ENCODE measurements at places on chromosomes 13 and 19.

- DNase-seq: no peak
Observed at GRCh38 chr13:98416408-98416807, 160.5 kb downstream of the STK24 start.

GRCh38 chr19:39196320-39196719 is 444 bp upstream of the NCCRP1 start:
- no peak for DNase-seq

DNA sequence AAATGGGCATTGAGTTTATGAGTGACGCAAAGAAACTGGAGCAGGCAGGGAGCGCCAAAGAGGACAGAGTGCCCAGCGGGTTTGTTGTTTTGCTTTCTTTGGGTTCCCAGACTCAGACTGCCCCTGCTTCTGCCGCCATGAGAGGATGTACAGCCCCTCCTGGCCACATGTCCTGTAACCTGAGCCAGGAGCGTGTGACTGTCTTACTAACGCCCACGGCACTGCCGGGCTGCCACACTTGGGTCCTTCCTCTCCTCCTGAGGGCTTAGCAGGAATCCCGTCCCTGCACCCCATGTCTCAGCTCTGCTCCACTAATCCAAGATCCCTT is 80.5 kb downstream of the GPR12 start:
- DNase-seq: no peak

DNA sequence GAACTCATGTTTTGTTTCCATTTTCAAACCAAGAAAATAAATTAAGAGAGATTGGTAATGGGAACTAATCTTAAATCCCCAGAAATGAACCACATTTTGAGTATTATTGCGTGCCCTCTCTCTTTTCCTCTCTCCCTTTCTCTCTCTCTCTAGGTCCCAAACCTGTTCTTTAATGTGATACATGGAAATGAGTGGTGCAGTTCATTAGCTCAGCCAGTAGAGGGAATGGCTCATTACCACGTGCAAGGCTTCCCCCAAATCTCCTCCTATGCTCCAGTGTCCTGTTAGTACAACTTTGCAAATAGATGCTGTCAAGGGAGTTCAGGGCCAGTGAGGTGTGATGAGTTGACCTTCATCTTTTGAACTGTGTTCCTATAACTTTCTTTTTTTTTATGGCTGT is 178.4 kb downstream of the FGF9 start:
- DNase-seq: no peak

GRCh38 chr19:14048443-14049153 is 13.3 kb downstream of the PALM3 start:
- no peak for DNase-seq

GRCh38 chr19:39778763-39779162 is at the start of gene LEUTX:
Gene LEUTX (plus strand): TSS chr19:39778854. CDS start chr19:39778921, 67 bp downstream.
- DNase-seq: no peak

GRCh38 chr19:48578891-48579290 is 26.9 kb downstream of the SULT2B1 start:
- DNase-seq: no peak

DNA sequence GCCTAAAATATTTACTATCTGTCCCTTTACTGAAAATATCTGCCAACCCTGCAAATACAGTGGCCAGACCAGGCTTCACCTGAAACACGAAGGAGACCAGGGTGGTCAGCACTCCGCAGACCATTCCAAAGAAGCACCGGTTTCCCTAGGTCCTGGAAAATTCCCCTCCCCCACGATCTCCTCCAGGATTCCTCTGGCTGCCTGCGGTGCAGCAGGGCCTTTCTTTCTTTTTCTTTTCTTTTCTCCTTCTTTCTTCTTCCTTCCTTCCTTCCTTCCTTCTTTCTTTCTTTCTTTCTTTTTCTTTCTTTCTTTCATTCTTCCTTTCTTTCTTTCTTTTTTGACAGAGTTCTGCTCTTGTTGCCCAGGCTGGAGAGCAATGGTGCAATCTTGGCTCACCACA is 152.7 kb downstream of the USP12 start:
- no peak for DNase-seq

- no peak for DNase-seq
Observed at GRCh38 chr19:30052122-30053075, 110.4 kb downstream of the URI1 start.

- DNase-seq: no peak
Observed at GRCh38 chr19:17240062-17240752, 5.5 kb downstream of the NR2F6 start.

GRCh38 chr13:95624020-95624419 is 20.5 kb downstream of the DZIP1 start:
- DNase-seq: no peak

GRCh38 chr19:3605770-3606169 is 905 bp downstream of the TBXA2R start:
- DNase-seq: no peak

DNA sequence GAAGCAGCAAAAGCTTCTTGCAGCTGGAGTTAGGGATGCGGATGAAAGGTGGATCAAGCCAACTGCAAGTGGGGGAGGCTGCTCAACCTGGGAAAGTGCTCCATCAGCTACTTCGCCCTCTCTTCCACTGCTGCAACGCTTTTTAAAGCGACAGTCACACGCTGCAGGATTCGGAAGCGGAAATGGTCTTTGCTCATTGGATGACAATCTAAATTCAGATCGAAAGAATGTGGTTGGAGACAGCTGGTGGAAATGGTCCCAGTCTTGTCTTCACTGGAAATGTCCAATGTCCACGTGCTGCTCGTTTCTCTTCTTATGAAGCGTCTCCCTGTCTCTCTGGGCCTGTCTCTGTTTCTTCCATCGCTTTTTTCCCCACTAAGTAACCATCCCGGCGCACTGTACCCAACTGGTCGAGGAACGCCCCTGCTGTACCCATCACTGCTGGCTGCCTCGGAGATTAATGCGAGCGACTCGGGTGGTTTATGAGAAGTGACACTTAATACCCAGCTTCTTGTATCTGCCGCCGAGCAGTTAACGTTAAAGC is 2.1 kb upstream of the FGF9 start:
- DNase-seq: no peak

DNA sequence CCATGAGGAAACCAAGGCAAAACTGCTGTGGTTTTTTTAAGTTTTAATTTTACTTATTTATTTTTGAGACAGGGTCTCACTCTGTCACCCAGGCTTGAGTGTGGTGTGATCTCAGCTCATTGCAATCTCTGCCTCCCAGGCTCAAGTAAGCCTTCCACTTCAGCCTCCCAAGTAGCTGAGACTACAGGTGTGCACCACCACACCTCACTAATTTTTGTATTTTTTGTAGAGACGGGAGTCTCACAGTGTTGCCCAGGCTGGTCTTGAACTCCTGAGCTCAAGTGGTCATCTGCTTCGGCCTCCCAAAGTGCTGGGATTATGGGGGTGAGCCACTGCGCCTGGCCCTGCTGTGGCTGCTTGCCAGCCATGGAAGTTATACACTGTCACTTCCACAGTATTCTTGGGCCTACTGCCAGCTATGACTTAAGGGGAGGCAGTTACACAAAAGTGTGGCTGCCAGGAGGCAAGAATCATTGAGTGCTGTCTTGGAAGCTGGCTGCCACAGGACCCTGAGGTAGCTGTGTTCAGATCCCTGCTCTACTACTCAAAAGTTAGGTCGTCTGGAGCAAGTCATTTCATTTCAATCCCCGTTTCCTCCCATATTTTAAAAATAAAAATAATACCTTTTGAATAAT is 12.7 kb downstream of the FARP1 start:
- no peak for DNase-seq

DNA sequence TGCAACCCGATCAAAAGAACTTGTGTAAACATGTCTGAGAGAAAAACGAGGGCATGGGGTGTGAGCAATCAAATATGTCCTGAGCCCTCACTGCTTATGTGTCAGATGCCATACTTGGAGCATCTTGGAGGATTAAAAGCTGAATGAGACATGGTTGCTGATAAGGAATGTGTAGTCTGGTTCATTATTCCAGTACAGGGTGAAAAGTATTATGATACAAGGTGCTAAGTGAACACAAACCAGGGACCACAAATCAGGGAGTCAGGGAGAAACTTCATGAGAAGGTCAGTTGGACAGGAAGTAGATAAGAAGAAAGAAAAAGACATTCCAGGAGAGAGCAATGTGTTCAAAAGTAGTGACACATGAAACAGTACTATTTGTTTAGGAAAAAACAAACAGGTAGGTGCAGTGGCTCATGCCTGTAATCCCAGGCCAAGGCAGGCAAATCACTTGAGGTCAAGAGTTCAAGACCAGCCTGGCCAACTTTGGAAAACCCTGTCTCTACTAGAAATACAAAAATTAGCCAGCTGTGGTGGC is 2.0 kb upstream of the RCBTB1 start:
- DNase-seq: no peak

DNA sequence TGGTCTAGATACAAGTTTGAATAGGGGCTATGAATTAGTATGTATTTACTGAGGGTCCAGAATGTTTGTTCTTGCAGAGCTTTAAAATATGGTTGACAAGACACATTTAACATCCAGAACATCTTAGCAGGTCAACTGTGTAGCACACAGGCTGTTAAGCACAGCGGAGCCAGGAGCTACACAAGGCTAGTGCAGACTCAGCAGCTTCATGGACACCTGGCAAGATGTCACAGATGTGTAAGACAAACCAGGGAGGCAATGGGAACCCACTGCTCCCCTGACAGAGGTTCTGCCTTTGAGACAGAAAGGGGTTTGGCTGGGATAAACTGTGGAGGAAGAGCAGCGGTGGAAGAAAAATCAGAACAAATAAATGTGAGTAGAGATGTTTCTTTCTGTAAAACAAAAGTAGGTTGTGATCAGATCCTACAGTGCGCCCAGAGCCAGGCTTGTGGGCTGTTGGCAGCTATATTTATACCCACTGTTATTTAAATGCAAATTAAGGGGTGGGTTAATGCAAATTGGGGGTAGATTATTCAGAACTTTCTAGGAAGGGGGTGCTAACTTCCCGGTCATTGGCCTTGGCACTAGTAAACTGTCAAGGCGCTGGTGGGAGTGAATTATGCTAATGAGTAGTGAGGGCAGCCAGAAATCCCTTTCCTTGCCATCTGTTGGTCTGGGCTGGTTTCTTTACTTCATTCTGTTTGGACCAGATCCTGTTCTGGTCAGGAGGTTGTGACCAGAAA is 33.0 kb downstream of the MIPEP start:
- no peak for DNase-seq

- no peak for DNase-seq
Observed at GRCh38 chr13:52891706-52892105, 43.3 kb upstream of the PCDH8 start.

DNA sequence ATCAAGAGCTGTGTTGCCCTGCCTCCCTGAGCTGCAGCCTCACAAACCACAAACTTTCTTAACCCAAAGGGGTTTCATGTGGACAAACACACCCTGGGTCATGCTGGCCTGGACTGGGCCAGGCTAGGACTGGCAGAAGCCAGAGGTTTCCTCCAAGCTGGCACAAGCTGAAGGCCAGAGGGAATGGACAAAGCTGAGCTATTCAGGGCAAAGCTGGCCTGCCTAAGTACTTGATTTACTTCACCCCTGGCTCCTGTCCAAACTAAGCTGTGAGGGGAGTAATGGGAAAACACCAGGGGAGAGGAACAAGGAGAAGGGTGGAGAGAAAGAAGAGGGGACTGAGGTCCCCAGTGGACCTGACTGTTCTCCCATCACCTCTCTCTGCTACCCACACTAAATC is 6.2 kb downstream of the CPAMD8 start:
- peak; percentile 7 for DNase-seq

- DNase-seq: no peak
Observed at GRCh38 chr19:9857920-9858746, 23.0 kb downstream of the PIN1 start.

GRCh38 chr19:39349326-39349725 is 7.1 kb downstream of the SAMD4B start:
- DNase-seq: no peak

DNA sequence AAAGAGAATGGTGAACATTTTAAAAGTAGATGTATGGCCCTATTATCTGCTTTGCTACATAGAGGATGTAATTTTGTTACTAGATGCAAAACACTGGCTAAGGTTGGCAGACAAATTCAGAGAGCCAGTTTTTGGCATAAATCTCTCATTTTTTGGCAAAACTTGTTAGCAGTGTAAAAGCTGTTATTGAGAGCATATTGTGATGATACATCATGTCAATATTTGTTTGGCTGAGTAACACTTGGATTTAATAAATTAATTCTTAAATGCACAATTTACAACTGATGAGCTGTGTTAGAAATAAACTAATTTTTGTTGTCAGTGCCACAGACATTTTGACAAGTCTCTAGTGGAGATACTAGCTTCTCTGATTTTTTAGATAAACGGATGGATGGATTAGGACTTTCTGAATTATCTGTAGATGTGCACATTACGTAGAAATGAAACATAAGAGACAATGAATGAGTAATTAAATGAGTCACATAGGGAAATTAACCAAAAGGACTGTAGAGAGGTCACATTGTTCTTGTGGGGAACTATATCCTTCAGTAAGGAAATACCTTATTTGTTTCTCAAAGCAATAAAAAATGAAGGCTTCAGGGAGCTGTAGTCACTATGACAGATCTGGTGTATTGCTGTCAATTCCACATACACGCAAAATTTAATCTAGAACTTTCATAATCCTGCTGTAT is 17.4 kb downstream of the UFM1 start:
- no peak for DNase-seq

DNA sequence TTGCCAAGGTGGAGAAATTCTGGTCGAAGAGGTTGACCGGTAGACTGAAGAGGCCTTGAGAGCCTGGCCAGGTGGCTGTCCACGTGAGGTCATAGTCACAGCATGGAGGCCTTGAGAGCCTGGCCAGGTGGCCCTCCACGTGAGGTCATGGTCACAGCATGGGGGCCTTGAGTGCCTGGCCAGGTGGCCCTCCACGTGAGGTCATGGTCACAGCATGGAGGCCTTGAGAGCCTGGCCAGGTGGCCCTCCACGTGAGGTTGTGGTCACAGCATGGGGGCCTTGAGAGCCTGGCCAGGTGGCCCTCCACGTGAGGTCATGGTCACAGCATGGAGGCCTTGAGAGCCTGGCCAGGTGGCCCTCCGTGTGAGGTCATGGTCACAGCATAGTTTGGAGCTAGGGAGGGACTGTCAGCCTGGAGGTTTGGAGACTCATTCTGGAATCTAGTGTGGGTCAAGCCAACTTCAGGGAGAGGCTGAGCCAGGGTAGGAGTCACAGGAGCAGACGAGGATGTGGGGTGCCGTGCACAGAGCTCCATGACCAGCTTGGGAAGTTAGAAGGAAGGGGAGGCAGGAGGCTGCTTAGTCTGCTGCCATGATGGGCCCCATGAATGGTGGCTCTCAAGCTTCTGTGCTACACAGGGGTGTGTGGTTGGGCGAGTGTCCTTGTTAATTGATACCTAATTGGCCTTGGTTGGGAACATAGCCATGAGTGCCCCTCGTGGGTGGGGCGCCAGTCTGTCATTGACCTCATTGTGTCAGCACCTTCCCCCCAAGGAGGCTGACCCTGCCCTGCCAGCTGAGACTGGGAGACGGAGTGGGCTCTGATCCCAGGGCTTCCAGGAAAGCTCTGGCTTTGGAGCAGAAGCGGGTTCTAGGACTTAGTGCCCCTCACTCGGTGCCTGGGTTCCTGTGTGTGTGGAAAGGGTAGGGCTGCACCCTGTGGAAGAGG is 4.0 kb downstream of the LENG9 start:
- DNase-seq: no peak

- no peak for DNase-seq
Observed at GRCh38 chr13:100364591-100364990, 224.0 kb downstream of the GGACT start.

Data from nucleus accumbens (tissue), 56 donors.